CD8-positive, alpha-beta memory T cell (primary cell): ENCODE measurements at places on chromosomes 5 and 9.

- no peak for DNase-seq
These were observed at the start of gene MAMDC2 for GRCh38 chr9:70043689-70044489. Gene MAMDC2, plus strand, starts transcription at chr9:70043848. Its CDS starts 350 bp downstream, at chr9:70044198.

- DNase-seq = no peak
These were observed 311.5 kb downstream of the COX7C start for GRCh38 chr5:86929123-86929766.

DNA sequence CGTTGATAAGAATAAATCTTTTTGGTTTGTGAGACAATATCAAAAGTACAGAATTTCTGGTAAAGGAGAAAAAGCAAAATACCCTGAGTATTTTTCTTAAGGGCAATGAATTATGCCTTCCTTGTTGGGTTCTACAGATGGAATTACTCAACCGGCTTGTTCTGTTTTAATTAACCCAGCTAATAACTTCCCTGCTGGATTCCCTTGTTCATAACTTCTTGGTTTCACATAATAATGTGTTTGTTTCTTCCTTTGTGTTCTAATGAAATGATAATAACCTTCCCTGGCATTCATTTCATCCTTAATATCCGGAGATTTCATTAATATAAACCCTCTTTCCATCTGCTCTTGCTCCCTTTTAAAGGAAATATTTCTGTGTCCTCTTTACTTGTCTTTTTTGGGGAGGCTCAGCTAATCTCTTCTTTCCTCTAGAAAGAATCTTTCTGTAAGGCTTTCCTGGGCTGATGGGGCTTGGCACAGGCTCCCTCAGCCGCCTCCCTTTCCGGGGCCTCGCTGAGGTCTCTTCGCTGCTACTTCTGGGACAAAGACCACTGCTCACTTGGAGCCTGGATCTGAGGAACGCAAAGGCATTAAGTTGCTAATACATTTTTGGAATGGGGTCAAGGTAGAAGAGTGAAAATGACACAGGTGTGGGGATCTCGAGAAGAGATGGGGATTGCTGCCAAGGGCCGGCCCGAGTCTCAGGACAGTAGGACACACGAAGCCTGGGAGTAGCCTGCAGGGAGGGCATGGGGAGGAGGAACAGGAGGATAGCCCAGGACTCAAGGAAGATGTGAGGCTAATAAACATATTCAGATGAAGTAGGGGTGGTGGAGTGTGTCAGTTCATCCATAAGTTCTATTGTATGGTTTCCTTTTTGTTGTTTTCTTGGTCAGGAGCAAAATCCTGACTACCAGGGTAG is 118.5 kb downstream of the NRG2 start:
- no peak for DNase-seq

- no peak for DNase-seq
These were observed 172.0 kb upstream of the MSX2 start for GRCh38 chr5:174552428-174552827.
